NCI-H146 (cell line): ENCODE measurements at places on chromosomes 3 and 15.
A peak's percentile ranks its signal among the peaks of the same experiment; 100 is the strongest.

GRCh38 chr3:8891303-8891702 is 72.0 kb downstream of the RAD18 start:
- no peak for DNase-seq

DNA sequence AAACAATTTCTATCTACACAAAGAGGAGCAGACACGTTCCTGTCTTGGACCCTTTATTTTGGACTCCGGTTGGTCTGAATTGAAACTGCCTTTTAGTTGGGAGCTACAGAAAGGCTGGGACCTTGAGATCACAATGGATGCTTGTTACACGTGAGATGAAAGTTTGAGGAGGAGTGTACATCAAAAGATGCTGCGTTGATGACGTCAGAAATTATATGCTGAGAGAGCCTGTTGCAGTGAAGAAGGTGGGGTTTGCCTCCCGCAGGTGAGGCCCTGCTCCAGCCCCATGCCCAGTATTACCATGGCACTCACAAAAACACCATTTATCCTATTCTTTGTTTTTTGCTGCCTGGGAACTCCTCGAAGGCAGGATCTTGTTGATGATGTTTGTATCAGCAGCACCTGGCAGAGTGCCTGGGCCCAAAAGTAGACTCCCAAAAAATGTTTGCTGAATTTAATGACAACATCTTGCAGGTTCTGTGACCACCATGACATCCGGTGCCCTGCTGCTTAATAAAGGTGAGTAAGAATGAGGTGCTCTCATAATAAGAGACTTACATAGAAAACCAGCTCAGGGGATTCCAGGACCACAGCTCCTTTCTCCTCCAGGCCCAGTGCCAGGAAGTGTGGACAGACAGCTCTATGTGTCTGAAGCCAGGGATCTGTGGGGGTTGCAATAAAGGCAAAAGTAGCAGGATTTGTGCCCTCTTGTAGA is 136.1 kb upstream of the UBE2E1 start:
- no peak for DNase-seq

DNA sequence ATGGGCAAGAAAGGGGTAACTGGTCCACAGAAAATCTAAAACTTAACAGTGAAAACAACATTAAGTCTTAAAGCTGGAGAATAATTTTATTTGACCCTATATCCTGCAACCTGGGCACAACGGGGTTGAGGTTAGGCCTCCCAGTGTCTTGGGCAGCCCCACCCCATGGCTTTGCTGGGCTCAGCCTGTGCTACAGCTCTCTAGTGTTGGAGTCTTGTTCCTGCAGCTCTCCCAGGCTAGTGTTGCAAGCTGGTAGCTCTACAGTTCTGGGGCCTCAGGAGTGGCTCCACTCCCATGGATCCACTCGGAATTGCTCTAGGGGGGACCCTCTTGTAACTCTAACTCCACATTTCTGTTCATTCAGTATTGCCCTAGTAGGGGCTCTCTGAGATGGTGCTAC is 24.9 kb upstream of the GNB4 start:
- no peak for DNase-seq

- DNase-seq: no peak
Observed at GRCh38 chr15:96354731-96355567, 24.4 kb downstream of the NR2F2 start.

DNA sequence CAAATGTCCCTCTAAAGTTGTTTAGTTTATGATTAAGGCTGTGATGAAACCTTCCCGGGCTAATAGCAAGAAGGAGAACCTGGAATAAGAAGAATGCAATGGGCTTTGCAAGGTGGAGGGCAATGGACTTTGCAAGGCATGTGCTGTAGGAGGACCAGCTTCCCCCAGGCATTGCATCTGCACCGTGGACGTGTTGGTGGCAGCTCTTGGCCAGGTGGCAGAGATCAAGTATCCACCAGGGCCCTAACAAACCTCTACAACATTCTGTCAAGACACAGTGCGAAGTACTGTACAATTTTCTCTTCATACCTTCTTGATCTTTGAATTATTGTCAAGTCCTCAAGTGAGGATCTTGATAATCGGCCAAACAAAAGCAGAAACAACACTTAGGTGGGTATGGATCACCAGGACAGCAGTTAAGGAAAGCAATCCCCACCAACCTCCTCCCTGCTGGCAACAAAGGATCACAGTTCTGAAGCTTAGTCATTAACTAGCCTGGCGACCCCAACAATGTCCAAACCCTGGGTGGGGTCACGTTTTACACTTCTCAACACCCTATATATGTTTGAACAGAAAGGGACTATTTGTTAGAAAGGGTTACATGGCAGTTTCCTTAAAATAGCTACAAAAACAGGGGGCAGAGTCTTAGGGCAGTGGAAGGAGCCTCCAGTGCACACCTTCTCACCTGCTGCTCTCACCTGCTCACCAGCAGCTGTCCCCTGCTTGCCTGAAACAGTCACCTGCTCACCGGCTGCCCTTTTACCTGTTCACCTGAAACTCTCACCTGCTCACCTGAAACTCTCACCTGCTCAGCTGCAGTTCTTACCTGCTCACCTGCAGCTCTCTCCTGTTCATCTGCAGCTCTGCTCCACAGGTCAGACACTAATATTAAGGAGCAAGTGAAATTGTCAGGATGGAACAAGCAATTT is 137.9 kb upstream of the LIPC start:
- peak; percentile 31 for DNase-seq

- DNase-seq: no peak
Observed at GRCh38 chr15:40832903-40833302, 4.4 kb upstream of the PPP1R14D start.
